Iris pigment epithelial cell (primary cell): ENCODE measurements at places on chromosomes 16 and 17.

DNA sequence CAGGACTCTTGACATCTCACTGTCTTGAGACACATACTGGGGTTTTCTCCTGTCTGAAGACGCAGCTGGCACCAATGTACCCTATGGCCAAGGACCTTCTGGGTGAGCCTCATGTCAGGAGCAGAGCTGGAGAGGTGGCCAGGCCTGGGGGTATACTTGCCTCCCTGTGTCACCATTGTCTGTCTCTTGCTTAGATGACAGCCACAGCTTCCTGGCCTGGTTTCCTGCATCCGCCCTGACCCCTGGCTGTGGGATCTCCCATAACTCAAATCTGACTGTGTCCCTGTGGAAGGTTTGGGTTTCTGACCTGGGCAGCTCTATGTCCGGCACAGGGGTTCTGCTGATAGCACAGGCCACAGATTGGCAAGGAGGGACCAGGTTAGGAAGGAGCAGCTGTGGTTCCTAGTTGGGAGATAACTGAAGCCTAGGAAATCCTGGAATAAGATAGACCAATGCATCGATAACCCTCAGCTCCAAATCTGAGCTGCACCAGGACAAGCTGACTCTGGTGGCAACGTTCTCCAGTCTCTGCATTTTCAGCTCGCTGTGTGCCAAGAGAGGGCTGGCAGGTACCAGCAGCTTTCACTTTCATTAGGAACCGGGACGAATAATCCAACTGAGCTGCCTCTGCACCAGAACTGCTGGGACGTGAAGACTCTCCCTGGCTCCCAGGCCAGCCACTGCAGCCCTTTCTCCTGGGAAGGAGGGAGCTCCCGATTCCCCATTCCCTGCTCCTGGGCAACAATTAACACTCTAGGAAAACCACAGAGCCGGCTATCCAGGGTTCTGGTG is 5.0 kb downstream of the DEXI start:
- no peak for DNase-seq

GRCh38 chr16:10536814-10537389 is 43.5 kb downstream of the EMP2 start:
- DNase-seq = no peak

- DNase-seq = no peak
These were observed 64.7 kb downstream of the ABCC12 start for GRCh38 chr16:48091117-48091516.

- DNase-seq = no peak
These were observed 6.3 kb upstream of the HOXB2 start for GRCh38 chr17:48551214-48551555.

DNA sequence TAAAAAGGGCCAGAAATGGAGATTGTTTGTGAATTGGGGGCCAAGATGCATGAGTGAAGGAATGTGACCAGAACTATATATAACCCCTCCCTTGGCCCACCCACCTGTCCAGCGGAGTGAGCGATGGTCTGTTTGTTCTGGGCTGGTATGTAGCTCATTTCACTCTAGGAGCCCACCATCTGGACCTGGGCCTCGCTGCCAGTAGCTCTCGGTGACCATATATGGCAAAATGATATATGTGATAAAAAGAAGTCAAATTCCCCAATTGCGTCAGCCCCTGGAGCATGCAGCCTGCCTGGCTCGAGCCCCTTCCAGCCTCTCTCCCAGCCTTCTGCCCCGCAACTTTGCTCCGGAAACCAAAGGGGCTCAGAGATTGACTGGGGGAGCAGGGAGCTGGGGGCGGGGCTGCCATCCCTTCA is 47.3 kb downstream of the CCDC42 start:
- peak; percentile 91 for DNase-seq

DNA sequence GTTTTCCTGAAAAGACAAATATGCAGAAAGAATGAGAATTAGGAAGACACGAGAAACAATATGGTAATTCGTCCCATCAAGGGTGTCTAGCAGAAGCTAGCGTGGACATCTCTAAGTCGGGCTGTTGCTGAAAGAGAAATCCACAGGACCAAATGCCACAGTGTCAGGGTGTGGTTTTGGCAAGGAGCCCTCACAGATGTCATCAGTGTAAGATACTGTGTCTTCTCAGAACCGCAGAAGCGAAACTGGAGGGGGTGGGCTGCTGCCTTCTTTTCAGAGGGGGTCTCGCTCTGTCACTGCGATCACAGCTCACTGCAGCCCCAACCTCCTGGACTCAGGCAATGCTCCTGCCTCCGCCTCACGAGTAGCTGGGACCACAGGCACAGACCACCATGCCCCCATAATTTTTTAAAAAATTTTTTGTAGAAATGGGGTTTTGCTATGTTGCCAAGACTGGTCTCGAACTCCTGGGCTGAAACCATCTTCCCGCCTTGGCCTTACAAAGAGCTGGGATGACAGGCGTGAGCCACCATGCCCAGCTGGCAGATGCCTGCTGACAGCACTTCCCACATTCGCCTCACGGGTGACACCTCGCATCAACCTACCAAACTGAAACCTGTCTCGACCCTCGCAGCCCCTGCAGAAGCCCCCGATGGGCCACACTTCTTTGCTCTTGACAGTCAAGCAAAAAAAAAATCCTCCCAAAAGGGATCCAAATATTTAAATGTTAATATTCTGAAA is 26.2 kb downstream of the TRAP1 start:
- DNase-seq = peak; percentile 20

DNA sequence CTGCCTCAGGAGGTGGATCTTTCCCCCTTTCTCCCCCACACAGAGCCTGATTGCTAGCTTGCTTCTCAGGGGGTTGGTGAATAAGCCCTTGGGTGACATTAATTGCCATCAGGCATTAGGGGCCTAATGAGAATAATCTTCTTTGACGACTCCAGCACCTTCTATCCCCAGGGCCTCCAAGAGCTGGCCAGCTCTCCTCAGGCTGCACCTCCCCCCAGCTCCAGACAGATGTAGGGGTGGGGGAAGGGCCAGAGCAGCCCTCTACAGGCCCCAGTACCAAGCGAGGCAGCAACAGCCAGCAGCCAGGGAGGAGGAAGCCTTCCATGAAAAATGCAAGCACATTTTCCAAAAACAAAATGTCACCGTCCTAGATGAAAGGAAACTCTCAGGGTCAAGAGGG is 1.4 kb upstream of the TMEM132E start:
- DNase-seq = no peak

DNA sequence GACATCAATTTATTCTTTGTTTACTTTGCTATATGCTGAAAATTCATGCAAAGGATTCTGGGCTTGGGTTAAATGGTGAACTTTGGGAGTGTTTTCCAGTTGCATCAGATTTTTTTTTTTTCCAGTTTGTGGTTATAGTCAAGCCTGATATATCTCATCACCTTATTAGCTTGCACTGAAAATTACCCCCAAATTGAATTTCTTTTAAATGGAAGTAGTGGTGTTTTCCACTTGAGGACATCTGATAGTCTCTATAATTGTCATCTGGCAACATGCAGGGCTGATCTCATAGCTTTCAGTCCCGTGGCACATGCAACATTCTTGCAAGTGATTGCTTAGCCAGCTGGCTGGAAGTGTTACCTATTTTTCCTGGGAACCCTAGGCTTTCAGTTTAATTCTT is 4.7 kb upstream of the KRTAP3-1 start:
- peak; percentile 26 for DNase-seq

GRCh38 chr17:74542727-74543383 is 3.1 kb downstream of the CD300C start:
- no peak for DNase-seq

- no peak for DNase-seq
These were observed 87.8 kb downstream of the PLXDC1 start for GRCh38 chr17:39063681-39064069.

DNA sequence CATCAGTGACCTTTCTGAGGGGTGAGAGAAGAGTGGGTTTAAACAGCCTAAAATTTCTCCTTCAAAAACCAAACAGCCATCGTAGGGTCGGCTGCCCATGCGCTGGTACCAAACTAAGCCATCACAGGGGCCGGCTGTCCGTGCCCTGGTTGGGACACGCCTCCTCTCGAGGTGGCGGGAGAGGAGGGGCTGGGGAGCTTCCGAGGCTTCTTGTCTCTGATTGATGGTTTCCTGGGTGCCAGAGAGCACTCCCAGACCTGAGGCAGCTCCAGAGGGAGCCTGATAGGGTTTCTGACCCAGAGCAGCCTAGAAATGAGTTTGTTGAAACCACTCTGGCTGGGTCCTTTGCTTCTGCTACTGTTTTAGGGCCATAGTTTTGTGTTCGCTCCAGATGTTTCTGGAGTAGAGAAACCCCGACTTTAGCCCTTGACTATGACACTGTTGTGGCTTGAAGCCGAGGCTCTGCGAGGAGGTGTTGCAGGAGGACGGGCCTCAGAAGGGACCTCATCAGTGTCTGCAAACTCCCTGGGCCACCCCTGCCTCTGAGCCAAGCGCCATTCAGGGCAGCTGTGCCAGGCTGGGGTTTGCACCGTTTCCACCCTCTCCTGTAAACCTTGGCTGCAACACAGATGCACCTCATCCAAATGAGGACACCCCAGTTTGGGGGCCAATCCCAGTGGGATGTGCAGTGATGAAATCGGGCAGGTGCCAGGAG is 6.2 kb downstream of the ZNF276 start:
- no peak for DNase-seq

DNA sequence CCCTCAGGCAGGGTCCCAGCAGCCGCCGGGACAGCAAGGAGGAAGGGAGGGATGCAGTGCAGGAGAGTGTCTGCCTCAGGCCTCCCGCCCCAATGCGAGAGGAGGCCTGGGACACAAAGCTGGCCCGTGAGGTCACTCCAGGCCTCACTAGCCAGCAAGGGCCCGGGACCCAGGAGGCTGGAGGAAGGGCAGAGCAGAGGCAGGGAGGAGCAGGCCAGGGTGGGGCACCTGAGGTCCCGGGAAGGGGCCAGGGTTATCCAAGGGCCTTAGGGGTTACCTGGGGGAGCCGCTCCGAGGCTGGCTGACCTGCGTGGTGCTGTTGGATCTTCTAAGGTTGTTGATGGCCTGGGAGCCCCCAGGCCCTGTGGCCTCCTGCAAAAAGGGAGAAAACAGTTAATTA is 14.1 kb downstream of the CEP131 start:
- DNase-seq = no peak

GRCh38 chr17:2708585-2709182 is 2.9 kb downstream of the CLUH start:
- no peak for DNase-seq

DNA sequence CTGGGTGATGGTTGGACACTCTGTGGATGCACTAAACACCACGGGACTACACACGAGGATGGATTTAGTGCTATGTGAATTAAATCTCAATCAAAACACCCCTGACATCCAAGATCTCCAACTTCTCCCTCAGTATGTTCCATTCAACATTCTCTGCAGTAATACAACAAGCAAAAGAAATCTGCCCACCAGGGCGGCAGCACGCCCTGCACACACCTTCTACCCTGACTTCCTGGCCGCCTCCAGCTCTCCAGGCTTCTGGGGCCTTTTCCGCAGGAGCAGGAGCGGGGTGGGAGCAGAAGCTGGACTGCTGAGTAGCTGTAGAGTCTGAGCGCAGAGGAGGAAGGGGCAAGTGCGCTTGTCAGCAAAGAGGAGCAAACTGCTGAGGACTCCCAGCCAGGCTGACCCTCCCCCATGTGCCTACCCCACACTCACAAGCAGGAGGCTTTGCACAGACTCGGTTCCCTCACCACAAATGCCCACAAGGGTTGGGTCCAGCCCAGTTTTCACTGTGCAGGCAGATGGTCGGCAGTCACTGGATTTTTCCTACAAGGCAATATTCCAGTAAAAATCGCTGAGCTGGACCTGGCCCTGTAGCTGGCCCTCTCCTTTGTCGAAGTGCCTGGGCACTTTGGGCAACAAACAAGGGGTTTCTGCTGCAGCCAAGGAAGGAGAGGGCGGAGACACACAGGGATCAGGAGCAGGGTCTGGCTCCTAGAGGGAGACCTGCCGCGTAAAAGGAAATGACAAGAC is 22.8 kb downstream of the ZDHHC7 start:
- no peak for DNase-seq

- DNase-seq = no peak
These were observed 87.9 kb downstream of the MSI2 start for GRCh38 chr17:57344261-57344660.

GRCh38 chr16:29148867-29149272 is 164.0 kb downstream of the LAT start:
- DNase-seq = no peak

GRCh38 chr17:3730881-3731429 is 7.3 kb downstream of the HASPIN start:
- DNase-seq = peak; percentile 59

DNA sequence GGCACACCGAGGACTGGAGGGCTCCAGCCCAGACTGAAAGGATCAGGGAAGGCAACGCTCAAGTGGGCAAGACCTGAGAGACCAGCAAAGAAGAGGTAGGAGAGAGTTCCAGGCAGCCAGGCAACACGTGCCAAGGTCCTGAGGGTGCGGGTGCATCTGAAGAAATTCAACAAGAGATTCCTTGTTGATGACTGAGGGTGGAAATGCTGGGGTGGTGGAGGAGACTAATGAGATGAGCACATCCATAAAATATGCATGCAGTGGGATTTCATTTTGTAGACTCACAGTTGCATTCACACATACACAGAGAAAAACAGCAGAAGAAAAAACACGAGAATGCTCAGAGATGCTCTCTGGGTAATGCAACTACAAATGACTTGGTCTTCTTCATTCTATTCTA is 154.8 kb upstream of the FOXF1 start:
- peak; percentile 93 for DNase-seq

- DNase-seq = no peak
These were observed 20.8 kb downstream of the ZNHIT3 start for GRCh38 chr17:36507266-36507665.

GRCh38 chr17:67974598-67975066 is 21.6 kb downstream of the C17orf58 start:
- DNase-seq = no peak

- peak; percentile 71 for DNase-seq
These were observed 45.2 kb downstream of the MYH13 start for GRCh38 chr17:10327640-10328039.

DNA sequence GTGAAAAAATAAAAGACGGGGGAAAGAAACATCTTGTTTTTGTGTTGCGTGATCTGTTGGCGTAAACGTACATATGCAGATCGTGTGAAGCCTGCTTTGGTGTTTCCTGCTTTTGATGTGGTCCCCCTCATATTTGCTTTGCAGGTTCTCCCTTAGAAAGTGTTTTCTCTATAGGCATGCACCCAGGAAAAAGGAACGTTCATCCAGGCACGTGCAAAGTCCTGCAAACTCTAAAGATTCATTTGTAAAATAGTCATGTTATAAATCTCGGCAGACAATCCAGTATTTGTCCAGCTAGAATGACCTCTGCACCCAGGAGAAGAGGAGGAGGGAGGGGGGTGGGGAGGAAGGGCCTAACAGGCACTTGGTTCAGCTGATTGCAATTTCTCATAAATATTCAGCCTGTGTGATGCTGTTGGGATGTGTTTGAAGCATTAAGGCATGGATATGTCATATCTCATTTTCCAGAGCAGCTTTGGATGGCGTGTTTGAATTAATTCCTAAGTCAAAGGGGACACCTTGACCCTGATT is 40.3 kb upstream of the DDX52 start:
- DNase-seq = no peak

- no peak for DNase-seq
These were observed 7.2 kb downstream of the EFCAB5 start for GRCh38 chr17:29948448-29949215.

- no peak for DNase-seq
These were observed 266 bp downstream of the FMNL1 start for GRCh38 chr17:45222014-45222288.
